Right ventricle myocardium inferior (tissue), 1 donor: ENCODE measurements at places on chromosomes 2 and 18. TPM values are rescaled to one million over a fixed set of nuclear protein-coding genes. Genes with fewer than 3 reads are reported as not detected.

DNA sequence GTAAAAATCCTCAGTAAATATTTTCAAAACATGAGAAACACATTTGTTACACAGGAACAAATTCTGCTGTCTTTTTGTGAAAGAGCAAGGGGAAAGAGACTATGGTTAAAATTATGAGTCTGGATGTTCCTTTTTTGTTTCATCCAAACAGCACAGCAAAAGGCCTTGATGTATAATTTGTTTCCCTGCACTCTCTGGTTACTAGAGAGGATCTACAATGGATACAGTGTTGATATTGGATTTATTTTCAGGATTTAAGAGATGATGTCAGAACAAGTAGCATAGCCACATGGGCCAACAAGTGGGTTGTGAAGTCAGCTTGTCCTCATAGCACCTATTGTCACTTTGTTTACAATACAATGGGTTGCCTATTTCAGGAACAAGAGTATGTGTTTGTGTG is 11.3 kb upstream of the ERBB4 start:
- DNase-seq: no peak

DNA sequence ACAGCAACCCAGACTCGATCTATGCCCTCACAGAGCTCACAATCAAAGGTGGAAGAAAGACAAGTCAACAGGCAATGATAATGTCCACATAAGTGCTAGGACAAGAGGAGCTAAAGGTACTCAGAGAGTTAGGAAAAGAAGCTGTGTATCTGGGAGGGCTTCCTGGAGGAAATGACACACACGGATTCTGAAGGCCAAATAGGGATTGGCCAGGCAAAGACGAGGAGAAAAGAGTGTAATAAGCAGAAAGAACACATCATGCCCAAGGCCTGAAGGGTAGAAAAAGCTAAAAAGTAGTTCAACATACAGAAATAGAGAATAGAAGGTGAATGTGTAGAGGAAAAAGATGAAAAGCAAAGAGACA is 36.1 kb downstream of the VIT start:
- DNase-seq: no peak

- no peak for DNase-seq
These were observed 27.0 kb upstream of the PTPN4 start for GRCh38 chr2:119732601-119733164.

The LYPD6B gene
- total RNA-seq: not detected

- no peak for DNase-seq
These were observed 543.0 kb downstream of the TNS1 start for GRCh38 chr2:217459680-217460405.

DNA sequence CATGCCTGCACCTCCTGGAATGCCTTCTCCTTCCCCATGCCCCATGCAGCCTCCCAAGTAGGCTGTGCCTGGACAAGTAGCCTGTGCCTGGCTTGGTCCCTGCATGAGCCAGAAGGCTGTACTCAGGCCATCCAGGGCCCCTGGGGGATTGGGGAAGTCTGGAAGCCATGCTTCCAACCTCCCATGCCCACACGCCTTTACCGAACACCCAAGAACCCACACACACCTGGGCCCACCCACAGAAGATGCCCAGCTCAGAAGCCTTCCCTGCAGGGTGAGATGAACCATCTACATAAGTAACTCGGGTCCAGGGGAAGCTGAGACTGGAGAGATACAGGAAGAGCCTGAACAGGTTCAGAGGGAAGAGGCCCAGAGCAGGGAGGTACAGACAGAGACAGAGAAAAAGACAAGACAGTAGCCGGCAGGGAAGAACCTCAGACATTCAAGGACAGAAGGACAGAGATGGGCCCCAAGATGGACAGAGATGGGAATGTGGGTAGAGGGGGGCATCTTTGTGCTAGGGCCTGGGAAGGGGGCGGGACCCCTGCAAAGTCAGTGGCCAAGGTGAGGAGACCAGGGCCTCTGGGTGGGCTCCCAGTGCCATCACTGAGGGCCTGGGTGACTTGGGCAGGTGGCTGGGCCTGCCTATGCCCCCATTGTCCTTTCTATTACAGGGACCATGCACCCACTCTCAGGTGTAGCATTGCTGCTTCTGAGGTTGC is 4.3 kb downstream of the BIN1 start:
- no peak for DNase-seq

GRCh38 chr2:30365201-30365600 is 81.8 kb upstream of the LCLAT1 start:
- DNase-seq: no peak

The RABL2A gene
- 5.4 TPM for total RNA-seq

GRCh38 chr2:8659092-8659734 is 22.6 kb upstream of the ID2 start:
- DNase-seq: no peak

The CCDC93 gene
- total RNA-seq: 22.2 TPM

GRCh38 chr2:176435729-176436128 is 166.5 kb downstream of the MTX2 start:
- DNase-seq: no peak

- DNase-seq: no peak
These were observed 95.6 kb upstream of the SLC14A2 start for GRCh38 chr18:45519411-45520280.

DNA sequence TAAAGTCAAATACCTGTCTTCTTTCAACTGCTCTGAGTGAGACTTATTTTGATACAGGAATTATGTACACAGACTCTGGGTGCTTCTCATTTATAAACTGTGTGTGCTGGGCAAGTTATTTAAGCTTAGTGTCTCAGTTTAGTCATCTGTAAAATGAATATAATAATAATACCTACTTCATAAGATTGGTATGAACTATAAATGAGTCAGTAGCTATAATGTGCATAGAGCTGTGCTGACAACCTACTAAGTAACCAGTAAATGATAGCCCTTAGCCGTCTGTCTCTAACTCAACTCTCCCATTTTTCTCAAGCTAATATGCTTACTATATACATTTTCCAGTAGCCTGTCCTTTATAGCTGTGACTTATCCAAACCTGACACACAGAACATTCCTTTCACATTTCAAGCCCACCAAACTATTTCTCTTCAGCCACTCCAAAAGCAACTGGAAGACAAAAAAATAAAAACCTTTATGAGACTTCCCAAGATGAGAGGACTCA is 319.8 kb downstream of the ETAA1 start:
- DNase-seq: no peak

- DNase-seq: no peak
These were observed 82.3 kb upstream of the NYAP2 start for GRCh38 chr2:225317186-225317585.

The TFCP2L1 gene
- total RNA-seq: 0.30 TPM

- no peak for DNase-seq
These were observed 7.4 kb upstream of the STAT4 start for GRCh38 chr2:191158193-191158592.

DNA sequence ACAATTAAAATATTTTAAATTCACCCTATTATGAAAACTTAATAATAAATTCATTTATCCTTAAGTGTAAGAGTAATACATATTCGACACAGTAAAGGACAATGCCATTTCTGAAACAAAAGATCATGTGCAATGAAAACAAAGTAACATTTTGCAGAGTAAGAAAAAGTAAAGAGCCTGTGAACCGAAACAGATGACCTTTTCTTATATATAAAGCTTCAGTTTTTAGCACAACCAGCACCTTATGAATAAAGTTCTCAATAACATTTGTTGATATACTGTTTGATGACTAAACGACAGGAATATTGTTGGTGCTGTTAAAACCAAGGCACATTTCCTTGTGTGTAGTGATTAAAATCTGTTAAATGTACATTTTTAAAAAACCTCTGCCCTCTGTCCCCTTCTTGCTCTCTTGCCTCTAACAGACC is 1.5 kb downstream of the PELI1 start:
- DNase-seq: no peak

DNA sequence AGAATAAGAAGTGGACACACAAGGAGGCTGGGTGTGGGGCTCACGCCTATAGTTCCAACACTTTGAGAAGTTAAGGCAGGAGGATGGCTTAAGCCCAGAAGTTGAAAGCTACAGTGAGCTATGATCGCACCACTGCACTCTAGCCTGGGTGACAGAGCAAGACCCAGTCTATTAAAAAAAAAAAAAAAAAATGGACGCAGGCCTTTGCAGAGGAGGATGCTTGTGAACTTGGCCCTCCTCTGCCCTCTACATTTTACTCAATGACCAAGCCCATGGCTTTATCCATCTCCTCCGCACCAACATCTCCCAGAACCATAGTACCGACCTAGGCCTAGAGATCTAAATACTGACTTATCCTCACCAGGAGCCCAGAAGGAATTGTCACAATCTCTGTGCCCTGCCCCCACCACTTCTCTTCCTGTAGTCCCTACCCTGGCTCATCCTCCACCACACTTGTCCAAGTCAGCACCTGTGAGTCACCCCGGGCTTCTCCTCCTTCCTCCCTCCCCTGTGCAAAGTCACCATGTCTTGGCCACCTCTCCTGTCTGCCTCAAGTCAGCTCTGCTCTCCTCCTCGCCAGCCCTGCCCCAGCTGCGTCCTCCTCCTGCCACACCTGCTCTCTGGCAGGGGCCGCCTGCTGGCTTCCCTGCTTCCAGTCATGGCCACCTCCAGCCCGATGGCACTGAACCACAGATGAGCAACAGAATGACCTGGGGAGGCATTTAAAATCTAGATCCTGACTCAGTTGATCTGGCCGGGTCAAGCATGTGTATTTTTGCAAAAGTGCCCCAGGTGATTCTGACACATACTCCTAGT is 35.8 kb upstream of the ASPRV1 start:
- DNase-seq: peak; percentile 72

GRCh38 chr2:190979906-190980629 is 33.9 kb downstream of the STAT1 start:
- DNase-seq: peak; percentile 77

The GRB14 gene
- 22.1 TPM for total RNA-seq

The METTL4 gene
- total RNA-seq: 7.3 TPM

The TMEM247 gene
- total RNA-seq: not detected

DNA sequence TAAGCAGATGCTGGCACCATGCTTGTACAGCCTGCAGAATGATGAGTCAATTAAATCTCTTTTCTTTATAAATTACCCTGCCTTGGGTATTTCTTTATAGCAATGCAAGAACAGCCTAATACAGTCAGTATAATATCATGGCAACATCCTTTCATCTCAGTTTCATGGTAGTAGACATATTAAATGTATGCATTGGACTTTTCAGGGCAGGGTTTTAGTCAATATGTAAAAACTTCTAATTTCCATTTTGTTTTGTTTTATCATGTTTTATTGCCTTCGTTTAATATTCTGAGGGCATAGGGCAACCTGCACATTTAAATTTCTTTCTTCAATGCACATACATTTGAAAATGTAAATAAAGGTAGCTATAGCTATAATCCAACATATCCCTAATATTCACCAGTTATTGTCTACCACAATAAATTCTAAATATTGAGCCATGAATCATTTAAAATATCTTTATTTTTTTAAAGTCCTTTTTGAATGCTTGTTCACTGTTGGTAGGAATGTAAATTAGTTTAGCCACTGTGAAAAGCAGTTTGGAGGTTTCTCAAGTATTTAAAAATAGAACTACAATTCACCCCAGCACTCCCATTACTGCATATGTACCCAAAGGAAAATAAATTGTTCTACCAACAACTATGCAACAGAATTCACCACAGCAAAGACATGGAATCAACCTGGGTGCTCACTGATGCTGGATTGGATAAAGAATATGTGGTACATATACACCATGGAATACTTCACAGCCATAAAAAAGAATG is 41.8 kb upstream of the GRB14 start:
- no peak for DNase-seq

- no peak for DNase-seq
These were observed 1617.4 kb upstream of the ACVR2A start for GRCh38 chr2:146227152-146228019.

- DNase-seq: peak; percentile 50
These were observed 11.1 kb downstream of the OTOF start for GRCh38 chr2:26466662-26467310.

DNA sequence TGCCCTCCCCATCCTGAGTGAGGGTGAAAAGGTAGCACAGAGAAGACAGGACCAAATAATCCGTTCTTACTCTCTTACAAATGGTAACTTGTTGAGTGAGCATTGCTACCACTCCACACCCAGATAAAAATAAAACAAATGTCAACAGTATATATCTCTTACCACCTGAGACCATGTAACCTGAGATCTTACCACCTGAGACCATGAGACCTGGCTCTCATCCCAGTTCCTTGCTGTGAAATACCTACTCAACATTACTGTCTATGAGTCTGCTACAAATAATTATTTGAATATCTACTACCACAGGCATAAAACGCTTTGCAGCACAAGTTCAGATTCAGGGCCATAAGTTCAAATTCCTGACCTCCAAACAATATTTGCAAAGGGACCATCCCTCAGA is 234.7 kb downstream of the C1D start:
- no peak for DNase-seq

The ANKAR gene
- 6.0 TPM for total RNA-seq

DNA sequence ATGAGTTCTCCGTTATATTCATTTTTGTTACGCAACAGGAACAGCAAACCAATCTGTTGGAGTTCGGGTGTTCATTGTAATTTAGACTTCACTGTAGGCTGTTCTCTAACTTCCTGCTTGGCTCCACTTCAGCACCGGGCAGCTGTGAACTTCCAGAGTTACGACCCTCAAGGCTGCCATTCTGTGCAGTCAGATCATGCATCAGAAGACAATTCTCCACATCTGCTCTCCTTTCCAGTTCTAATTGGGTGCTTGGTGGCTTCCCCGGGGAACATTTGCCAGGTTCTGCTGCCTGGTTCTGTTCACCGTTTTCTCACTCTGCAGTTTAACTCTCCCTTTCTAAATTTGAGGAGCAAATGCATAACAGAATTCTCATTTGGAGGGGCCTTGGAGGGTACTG is 237.7 kb downstream of the NYAP2 start:
- DNase-seq: no peak

DNA sequence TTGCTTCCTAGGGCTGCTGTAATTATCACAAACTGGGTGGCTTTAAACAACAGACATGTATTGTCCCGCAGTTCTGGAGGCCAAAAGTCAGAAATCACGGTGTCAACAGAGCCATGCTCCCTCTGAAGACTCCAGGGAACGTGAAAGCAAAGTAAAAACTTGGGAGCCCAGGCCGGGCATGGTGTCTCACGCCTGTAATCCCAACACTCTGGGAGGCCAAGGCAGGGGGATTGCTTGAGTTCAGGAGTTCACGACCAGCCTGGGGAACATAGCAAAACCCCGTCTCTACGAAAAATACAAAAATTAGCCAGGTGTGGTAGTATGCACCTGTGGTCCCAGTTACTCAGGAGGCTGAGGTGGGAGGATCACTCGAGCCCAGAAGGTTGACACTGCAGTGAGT is 63.5 kb downstream of the MCFD2 start:
- DNase-seq: no peak

- no peak for DNase-seq
These were observed 429.2 kb downstream of the TDRD15 start for GRCh38 chr2:21552981-21553380.

DNA sequence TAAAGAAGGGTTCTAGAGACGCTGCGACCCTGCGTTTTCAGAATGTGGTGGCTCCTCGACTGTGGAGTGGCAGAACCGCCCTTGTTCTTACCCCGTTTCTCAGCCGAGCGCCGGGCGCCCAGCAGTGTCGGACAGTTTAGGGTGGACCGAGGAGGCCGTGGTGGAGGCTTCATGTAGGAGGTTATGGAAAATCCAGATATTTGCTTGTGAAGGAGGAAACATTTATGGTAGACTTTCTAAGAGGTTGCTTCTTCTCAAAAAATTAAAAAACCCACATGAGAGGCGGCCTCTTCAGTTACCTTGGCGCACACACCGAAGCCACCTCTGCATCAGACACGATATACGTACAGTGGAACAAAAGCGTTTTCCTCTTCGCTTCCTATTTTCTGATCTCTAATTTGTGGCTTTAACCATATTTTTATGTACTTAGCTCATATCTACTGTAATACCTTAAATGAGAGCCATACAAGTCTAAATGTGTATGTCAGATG is 120.8 kb downstream of the NFATC1 start:
- no peak for DNase-seq
